ENCODE measurements at places on chromosomes 3 and 15.
A peak's percentile ranks its signal among the peaks of the same experiment; 100 is the strongest.

GRCh38 chr3:172915911-172916514 is 165.5 kb downstream of the ECT2 start:
- no peaks in the 10 kb centered on the region for H3K4me1 ChIP-seq
- no peaks in the 10 kb centered on the region for H3K27me3 ChIP-seq
- no peaks in the 10 kb centered on the region for H3K36me3 ChIP-seq

GRCh38 chr3:115396801-115397200 is 226.5 kb upstream of the GAP43 start:
- H3K27ac ChIP-seq = no peak overlapping the region
- H3K27me3 ChIP-seq = no peaks in the 10 kb centered on the region
- no peak overlapping the region for H3K4me3 ChIP-seq
- H3K36me3 ChIP-seq = no peaks in the 10 kb centered on the region

- H3K27me3 ChIP-seq = no peaks in the 10 kb centered on the region
- no peak overlapping the region for H3K4me3 ChIP-seq
- no peak overlapping the region for H3K27ac ChIP-seq
- no peaks in the 10 kb centered on the region for H3K4me1 ChIP-seq
Measured at GRCh38 chr15:48928877-48929538, 34.7 kb downstream of the SHC4 start.

- peaks cover 25% of the 10 kb centered on the region for H3K4me1 ChIP-seq
- H3K27ac ChIP-seq = no peak overlapping the region
- no peaks in the 10 kb centered on the region for H3K36me3 ChIP-seq
- DNase-seq = no peak
- no peak overlapping the region for H3K4me3 ChIP-seq
Measured at GRCh38 chr15:81101894-81102815, 31.9 kb upstream of the CFAP161 start.

DNA sequence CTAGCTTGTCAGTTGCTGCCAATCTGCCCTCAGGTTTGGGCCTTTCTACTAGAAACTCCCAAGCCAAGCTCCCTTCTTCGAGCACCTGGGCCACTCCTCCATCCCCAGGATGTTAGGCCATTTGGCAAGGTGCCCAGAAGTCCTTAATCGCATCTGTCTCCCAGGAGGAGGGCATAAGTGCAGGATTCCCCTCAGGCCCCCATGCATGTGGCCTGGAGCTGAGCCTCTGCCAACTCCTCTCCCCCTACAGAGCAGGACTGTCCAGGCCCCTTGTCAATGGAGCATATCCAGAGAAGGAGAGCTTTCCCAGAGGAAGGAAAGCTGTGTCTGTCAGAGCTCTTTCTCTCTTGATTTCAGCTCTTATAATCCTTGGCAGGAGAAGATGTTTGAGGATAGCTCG is 182.6 kb upstream of the ROPN1 start:
- H3K27me3 ChIP-seq = no peaks in the 10 kb centered on the region
- no peak overlapping the region for H3K4me3 ChIP-seq
- DNase-seq = no peak
- H3K36me3 ChIP-seq = no peaks in the 10 kb centered on the region
- no peaks in the 10 kb centered on the region for H3K4me1 ChIP-seq

DNA sequence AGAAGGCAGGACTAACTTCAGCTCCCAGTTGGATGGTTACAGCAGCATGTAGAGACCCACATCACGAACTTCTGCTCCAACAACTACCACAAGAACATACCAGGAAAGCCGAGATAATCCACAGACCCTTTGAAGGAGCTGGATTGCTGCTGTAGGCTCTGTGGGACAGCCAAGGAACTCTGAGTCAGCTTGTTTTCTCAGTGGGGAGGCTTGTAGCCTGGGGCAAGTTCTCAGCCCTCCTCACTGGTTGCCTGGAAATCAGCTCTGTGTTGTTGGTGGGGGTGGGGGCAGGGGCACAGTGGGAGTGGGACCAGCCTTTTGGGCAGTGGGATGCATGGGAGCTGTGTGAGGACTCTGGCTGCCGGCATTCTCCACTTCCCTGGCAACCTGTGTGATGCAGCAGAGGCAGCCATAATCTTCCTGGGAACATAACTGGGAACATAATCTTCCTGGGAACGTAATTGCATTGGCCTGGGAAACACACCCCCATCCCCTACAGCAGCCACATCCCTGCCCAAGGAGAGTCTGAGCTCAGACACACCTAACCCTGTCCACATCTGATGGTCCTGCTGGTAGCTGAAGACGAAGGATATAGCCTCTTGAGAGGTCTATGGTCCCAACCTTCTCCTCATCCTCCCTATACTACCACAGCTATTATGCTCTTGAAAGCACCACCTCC is 153.1 kb downstream of the PEAK1 start:
- DNase-seq = no peak
- H3K4me1 ChIP-seq = no peaks in the 10 kb centered on the region
- no peak overlapping the region for H3K27ac ChIP-seq
- no peaks in the 10 kb centered on the region for H3K27me3 ChIP-seq
- no peak overlapping the region for H3K4me3 ChIP-seq
- peaks cover 3% of the 10 kb centered on the region for H3K36me3 ChIP-seq

- no peak for DNase-seq
- no peaks in the 10 kb centered on the region for H3K36me3 ChIP-seq
- no peaks in the 10 kb centered on the region for H3K27me3 ChIP-seq
- H3K4me1 ChIP-seq = peaks cover 11% of the 10 kb centered on the region
Measured at GRCh38 chr3:151328298-151328995, 902 bp downstream of the P2RY13 start.

- no peak overlapping the region for H3K4me3 ChIP-seq
- peak; percentile 8 for DNase-seq
- H3K36me3 ChIP-seq = peaks cover 79% of the 10 kb centered on the region
Measured at GRCh38 chr3:14486460-14486859, 53.7 kb downstream of the GRIP2 start.

DNA sequence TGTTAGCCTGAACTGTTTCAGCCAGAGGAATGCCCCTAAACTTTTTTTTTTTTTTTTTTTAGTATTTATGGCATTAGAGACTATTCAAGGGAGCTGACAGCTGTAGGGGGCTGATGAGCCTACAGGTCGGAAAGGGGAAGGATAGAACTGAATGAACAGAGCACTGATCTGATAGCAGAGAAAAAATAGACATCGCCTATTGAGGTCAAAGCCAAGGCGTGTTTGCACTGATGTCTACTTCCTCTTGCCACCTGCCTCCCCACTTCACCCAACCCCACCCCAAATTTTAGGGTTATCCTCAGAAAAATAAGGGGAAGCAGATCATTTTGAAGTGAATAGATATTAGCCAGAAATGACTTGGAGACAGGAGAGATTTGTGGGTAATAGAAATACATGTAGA is 3.0 kb upstream of the ZMAT3 start:
- no peak overlapping the region for H3K4me3 ChIP-seq
- H3K4me1 ChIP-seq = peaks cover 8% of the 10 kb centered on the region
- no peak for DNase-seq
- H3K36me3 ChIP-seq = no peaks in the 10 kb centered on the region

- H3K27ac ChIP-seq = no peak overlapping the region
- H3K27me3 ChIP-seq = no peaks in the 10 kb centered on the region
- no peaks in the 10 kb centered on the region for H3K36me3 ChIP-seq
- no peaks in the 10 kb centered on the region for H3K4me1 ChIP-seq
- no peak overlapping the region for H3K4me3 ChIP-seq
Measured at GRCh38 chr15:86077070-86077469, 2.6 kb upstream of the AGBL1 start.

DNA sequence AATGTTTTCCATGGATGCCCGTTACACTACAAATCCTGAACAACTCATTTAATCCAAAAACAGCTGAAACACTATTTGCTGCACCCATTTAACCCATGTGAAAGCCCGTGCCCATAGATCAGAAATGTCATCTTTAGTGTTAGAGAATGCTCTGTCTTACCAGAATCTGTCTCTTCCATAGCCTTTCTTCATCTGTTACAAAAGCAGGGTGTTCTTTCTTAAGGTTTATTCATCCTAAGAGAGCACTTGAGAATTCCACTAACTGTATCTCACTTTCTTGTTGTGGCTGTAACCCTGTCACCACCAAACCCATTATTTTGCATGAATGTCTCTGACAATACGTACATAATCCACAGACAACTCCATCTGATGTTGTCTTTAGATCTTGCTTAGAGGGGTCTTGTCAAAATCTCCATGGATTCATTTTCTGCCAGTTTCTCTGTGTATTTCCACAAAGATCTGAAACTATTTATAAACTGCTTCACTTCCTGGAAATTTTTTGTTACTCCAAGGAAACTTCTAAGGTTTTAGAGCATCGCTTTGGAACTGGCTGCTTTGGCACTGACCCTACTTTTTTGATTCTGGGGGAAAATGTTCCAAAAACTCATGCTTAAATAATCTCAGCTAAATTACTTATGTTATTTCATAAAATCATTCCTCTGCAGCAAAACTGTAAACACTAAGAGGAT is 167.8 kb upstream of the CCDC54 start:
- no peaks in the 10 kb centered on the region for H3K36me3 ChIP-seq
- peaks cover 7% of the 10 kb centered on the region for H3K4me1 ChIP-seq
- H3K27ac ChIP-seq = peak overlapping the region; percentile 28
- H3K4me3 ChIP-seq = no peak overlapping the region
- H3K27me3 ChIP-seq = no peaks in the 10 kb centered on the region
- no peak for DNase-seq

GRCh38 chr15:36358523-36358922 is 220.9 kb upstream of the CDIN1 start:
- no peak overlapping the region for H3K27ac ChIP-seq
- H3K27me3 ChIP-seq = no peaks in the 10 kb centered on the region
- no peaks in the 10 kb centered on the region for H3K36me3 ChIP-seq
- no peak for DNase-seq

DNA sequence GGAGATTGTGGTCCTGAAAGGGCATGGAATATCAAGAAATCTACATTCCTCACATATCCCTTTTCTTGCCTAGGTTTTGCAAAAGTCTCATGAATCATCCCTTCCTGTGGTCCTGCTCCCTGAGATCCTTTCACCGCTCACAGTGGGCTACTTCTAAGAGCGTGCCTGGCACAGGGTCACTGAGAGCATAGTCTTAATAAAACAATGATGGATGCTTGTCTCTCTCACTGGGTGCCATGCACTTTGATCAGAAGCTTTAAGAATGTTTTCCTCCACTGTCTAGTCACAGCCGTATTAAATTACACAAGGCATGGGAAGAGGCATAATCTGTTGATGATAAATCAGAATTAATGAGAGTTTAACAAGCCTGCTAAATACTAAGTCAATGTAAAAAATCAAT is 269.7 kb upstream of the ATP10A start:
- H3K4me3 ChIP-seq = no peak overlapping the region
- no peaks in the 10 kb centered on the region for H3K36me3 ChIP-seq
- H3K27ac ChIP-seq = no peak overlapping the region
- no peaks in the 10 kb centered on the region for H3K4me1 ChIP-seq

DNA sequence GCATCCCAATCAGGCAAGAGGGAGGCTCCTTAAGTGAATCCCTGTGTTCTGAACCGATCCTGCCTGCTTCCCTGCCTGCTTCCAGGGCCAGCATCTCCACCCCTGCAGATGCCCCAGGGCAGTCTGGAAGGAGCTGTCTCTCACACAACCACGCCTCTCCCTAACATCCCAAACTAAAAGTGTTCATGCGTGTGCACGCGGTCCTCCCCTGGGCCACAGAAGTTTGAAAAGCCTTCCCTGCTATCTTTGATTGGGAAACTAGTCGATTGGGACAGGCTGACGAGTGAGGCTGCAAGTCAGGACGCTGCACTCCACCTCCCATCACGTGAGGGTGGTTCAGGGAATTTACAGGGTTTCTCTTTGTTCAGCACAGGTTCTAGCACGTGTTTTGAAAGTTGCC is 340.9 kb upstream of the ICE2 start:
- no peaks in the 10 kb centered on the region for H3K36me3 ChIP-seq
- no peaks in the 10 kb centered on the region for H3K27me3 ChIP-seq

DNA sequence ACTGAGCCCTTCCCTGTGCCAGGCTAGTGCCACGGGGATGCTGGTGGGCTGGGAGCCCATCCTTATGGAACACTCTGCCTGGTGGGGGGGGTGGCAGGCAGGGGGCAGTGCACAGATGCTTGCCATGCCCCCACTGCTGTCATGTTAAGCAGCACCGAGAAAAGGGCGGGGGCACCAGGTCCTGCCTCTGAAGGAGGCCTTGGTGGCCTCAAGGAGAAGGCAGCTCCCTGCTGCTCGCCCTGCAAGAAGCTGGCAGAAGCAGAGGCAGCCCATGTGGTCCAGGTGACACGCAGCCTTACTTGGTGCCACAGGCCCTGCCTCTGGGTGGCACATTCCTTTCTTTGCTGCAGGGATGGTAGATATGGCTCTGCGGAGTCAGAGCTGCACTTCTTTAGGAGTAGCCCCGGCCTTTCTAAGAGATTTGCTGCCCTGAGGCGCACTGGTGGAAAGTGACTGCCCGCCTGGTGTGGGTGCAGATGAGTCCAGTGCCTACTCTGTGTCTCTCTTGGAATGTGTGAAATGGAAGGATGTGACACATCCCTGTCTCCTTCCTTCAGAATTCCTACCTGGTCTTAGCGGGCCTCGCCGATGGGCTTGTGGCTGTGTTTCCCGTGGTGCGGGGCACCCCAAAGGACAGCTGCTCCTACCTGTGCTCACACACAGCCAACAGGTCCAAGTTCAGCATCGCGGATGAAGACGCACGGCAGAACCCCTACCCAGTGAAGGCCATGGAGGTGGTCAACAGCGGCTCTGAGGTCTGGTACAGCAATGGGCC is 145.8 kb downstream of the LRRK1 start:
- H3K36me3 ChIP-seq = peaks cover 70% of the 10 kb centered on the region
- no peaks in the 10 kb centered on the region for H3K27me3 ChIP-seq
- no peak overlapping the region for H3K4me3 ChIP-seq
- H3K4me1 ChIP-seq = peaks cover 19% of the 10 kb centered on the region
- DNase-seq = peak; percentile 26

DNA sequence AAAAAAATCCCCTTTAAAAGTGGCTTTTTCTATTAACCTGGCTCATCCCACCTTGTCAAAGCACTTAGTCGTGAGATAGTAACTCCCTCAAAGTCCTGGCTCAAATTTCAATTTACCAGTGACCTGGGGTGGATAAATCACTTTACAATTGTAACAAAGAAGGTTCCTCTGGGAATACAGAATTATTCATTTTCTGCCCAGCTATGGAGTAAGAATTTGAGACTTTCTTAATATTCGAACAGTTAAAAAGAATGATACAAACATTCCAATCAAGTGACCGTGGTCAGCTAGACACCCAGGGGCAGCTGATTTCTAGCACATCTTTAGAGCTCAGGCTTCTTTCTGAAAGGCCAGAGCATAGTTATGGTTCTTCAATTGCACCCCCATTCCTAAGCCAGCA is 291.0 kb upstream of the TGFBR2 start:
- no peak overlapping the region for H3K27ac ChIP-seq
- no peak overlapping the region for H3K4me3 ChIP-seq
- no peaks in the 10 kb centered on the region for H3K36me3 ChIP-seq
- DNase-seq = no peak

DNA sequence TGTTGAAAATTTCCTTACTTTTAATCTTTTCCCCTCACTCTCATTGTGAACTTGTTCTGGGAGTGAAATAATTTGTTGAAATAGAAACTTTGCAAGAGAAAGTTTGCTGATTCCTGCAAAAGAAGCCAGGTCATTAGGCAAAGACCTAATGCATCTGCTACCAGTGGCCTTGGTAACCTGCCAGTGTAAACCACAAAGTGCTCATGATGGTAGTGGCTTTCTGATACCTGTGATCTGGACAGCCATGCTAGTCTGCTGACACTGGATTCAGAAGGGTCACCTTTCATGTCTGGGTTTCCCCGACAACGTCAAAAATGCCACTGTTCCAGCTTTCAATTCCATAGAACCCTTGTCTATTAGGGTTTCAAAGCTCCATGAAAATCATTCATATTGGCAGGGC is 123.7 kb upstream of the MCTP2 start:
- H3K36me3 ChIP-seq = no peaks in the 10 kb centered on the region
- no peaks in the 10 kb centered on the region for H3K27me3 ChIP-seq
- no peak for DNase-seq
- no peaks in the 10 kb centered on the region for H3K4me1 ChIP-seq
- H3K4me3 ChIP-seq = no peak overlapping the region
